ENCODE measurements at places on chromosomes 16 and 17. TPM values are rescaled to one million over a fixed set of nuclear protein-coding genes. Genes with fewer than 3 reads are reported as not detected.

Gene TEDC2
- 5.5 TPM for total RNA-seq

Gene HBA2
- not detected for total RNA-seq

Gene ITGAL
- total RNA-seq: not detected

Gene BCL6B
- 0.35 TPM for total RNA-seq

Gene STX1B
- 0.94 TPM for total RNA-seq

Gene NXPH3
- 1.1 TPM for total RNA-seq

Gene TNRC6C
- 2.6 TPM for total RNA-seq

Gene ZACN
- not detected for total RNA-seq

Gene CCL5
- not detected for total RNA-seq

Gene TEX14
- total RNA-seq: 0.17 TPM

Gene TMEM238L
- not detected for total RNA-seq

Gene CD300A
- not detected for total RNA-seq

Gene CDH8
- not detected for total RNA-seq

Gene CLTC
- total RNA-seq: 206 TPM

Gene TEKT1
- not detected for total RNA-seq

Gene SNTB2
- 26.6 TPM for total RNA-seq

Gene GCGR
- total RNA-seq: not detected

Gene ALOX15B
- total RNA-seq: 0.85 TPM

Gene YPEL2
- 5.8 TPM for total RNA-seq

Gene ADGRG1
- total RNA-seq: 2.3 TPM

Gene ATMIN
- 29.2 TPM for total RNA-seq

Gene SEZ6
- total RNA-seq: not detected

Gene MPHOSPH6
- total RNA-seq: 11.2 TPM

Gene ABAT
- total RNA-seq: 7.2 TPM

Gene TRPV2
- total RNA-seq: 7.7 TPM

Gene MAPT
- total RNA-seq: 2.1 TPM

Gene CEP295NL
- total RNA-seq: 0.09 TPM

Gene TM4SF5
- not detected for total RNA-seq

Gene CDT1
- 5.4 TPM for total RNA-seq

Gene KRT20
- total RNA-seq: not detected

Gene MEIOB
- total RNA-seq: not detected

Gene ZNF469
- 11.7 TPM for total RNA-seq

Gene TEKT3
- 0.09 TPM for total RNA-seq

Gene CACNG1
- total RNA-seq: 0.51 TPM

Gene SRCIN1
- not detected for total RNA-seq

Gene HSPB9
- total RNA-seq: not detected

Gene TBC1D26
- not detected for total RNA-seq

Gene KRT39
- not detected for total RNA-seq

Gene KRTAP4-2
- not detected for total RNA-seq

All from pericardium fibroblast (primary cell).